ENCODE measurements at places on chromosomes 2 and 18.

DNA sequence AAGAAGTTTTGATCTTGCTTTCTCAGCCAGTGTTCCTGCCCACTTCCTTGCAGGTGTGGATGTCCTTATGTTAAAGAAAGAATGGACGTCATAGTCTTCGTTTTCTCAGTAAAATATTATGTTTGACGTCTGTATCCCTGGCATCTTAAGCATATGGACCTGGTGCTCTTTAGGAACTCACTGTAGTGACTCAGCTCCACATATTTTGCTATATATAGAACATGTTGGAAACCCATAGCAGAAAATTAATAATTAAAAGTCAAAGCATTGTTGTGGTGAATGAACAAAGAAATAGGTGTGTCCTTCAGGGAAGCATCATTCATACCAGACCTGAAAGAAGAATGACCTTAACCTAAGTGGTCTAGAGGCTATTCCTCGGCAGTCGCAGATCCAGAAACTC lies 196.1 kb downstream of the MCFD2 start:
- H3K4me1 ChIP-seq: peaks cover 23% of the 10 kb centered on the region
- H3K4me3 ChIP-seq: no peak overlapping the region
- H3K27ac ChIP-seq: no peak overlapping the region
- H3K36me3 ChIP-seq: peaks cover 24% of the 10 kb centered on the region
- no peaks in the 10 kb centered on the region for H3K27me3 ChIP-seq

GRCh38 chr2:49754381-49754780 lies 600.1 kb upstream of the FSHR start:
- H3K36me3 ChIP-seq: no peaks in the 10 kb centered on the region
- no peaks in the 10 kb centered on the region for H3K4me1 ChIP-seq
- no peak overlapping the region for H3K4me3 ChIP-seq
- DNase-seq: no peak
- no peak overlapping the region for H3K27ac ChIP-seq

GRCh38 chr2:126699018-126699417 lies 43.1 kb downstream of the GYPC start:
- H3K27me3 ChIP-seq: no peaks in the 10 kb centered on the region
- H3K27ac ChIP-seq: no peak overlapping the region
- no peak overlapping the region for H3K4me3 ChIP-seq
- no peak for DNase-seq
- peaks cover 2% of the 10 kb centered on the region for H3K4me1 ChIP-seq

GRCh38 chr2:241859436-241860183 lies 916 bp upstream of the PDCD1 start:
- H3K27ac ChIP-seq: peak overlapping the region; percentile 92
- H3K27me3 ChIP-seq: peaks cover 15% of the 10 kb centered on the region
- H3K4me1 ChIP-seq: peaks cover 35% of the 10 kb centered on the region
- no peak for DNase-seq
- H3K36me3 ChIP-seq: peaks cover 7% of the 10 kb centered on the region

DNA sequence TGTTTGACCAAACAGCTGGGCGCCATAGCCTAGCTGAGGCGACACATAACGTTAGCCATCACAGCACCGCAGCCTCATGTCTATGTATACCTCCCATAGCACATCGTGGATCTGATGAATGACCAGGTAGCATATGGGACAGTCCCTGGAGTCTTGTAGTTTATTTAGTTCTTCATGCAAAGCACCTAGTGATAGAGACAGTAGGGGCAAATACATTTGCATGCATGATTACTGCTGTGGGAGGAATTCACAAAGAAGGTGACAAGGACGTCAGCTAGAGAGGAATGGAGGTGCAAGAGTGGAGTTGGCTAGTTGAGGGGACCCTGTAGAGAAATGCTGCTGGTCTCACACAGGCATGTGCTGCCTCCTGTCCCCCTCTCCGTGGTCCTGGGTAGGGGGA lies 478.9 kb upstream of the HS6ST1 start:
- no peaks in the 10 kb centered on the region for H3K4me1 ChIP-seq
- H3K27me3 ChIP-seq: peaks cover 2% of the 10 kb centered on the region
- H3K36me3 ChIP-seq: no peaks in the 10 kb centered on the region
- H3K4me3 ChIP-seq: no peak overlapping the region
- no peak for DNase-seq

DNA sequence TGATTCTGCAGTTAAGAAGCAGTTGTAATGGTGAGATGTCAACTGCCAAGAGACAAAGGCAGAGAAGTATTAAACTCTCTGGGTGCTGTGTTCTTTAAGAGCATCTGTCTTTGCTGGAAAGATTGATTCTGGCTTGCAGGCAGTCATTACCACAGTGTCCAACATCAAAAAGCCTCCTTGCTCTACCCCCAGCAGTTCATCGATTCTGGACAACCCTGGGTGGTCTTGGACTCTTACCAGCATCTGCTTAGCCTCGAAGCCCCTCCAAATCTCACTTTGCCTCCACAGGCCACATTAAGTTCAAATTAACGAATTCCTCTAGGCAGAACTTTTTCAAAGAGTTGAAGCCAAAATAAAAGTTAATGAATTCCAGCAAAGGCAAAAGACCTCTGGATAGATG lies 1061.4 kb downstream of the TSN start:
- no peaks in the 10 kb centered on the region for H3K4me1 ChIP-seq
- no peak overlapping the region for H3K4me3 ChIP-seq
- DNase-seq: no peak
- H3K27me3 ChIP-seq: no peaks in the 10 kb centered on the region
- no peaks in the 10 kb centered on the region for H3K36me3 ChIP-seq
- no peak overlapping the region for H3K27ac ChIP-seq

DNA sequence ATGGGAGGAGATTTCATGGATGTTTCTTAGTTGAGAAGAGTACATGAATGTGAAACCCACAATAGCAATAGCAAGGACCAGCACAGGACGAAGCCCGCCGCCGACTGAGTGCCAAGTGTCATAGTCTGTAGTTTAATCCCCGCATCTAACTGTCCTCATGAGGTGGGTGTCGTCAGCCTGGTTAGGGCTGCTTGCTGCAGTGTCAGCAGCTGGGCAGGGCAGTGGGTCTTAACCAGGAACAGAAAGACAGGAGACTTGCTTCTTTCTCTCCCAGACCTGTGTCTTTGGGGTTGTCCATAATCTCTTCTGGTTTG lies 146.6 kb downstream of the VAPA start:
- H3K4me3 ChIP-seq: no peak overlapping the region
- DNase-seq: no peak
- H3K27ac ChIP-seq: no peak overlapping the region

- no peaks in the 10 kb centered on the region for H3K4me1 ChIP-seq
- no peaks in the 10 kb centered on the region for H3K36me3 ChIP-seq
- H3K4me3 ChIP-seq: no peak overlapping the region
- no peak for DNase-seq
- no peak overlapping the region for H3K27ac ChIP-seq
Measured at GRCh38 chr2:165164201-165164600, 39.6 kb downstream of the SCN3A start.

DNA sequence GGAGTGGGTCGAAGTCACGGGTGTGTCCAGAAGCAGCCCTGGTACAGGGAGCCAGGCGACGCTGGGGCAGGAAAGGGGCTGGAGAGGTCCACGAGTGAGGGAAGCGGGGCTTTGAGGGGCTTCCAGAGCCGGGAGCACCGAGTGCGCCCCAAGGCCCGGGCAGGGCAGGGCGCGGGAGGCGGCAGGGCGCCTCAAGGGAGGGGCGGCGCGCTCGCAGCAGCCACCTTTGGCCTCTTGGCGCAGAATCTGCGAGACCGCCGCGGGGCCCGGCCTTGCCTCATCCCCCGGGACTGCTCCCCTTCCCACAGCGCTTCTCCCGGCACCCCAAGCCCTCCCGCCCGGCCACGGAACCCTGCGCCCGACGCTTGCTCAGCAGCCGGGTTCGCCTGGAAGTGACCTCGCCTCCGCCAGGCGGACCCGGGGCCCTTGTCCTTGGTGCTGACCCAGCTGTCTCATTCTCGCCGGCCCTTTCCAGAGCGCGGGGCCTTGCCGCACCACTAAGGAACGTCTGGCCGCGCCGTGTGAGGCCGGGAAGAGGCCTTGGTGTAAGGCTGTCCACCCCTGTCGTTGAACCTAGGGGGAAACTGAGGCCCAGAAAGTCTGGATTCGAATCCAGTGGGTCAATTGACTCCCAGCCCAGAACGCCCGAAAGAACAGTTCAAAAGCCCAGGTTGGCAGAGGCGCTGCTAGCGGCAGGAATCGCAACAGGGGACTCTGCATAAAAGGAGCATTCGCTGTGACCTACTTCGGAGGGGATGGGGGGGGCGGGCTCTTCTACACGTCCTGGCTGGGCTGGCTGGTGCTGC lies 584 bp upstream of the DNER start:
- peaks cover 69% of the 10 kb centered on the region for H3K27me3 ChIP-seq
- no peaks in the 10 kb centered on the region for H3K36me3 ChIP-seq
- no peak overlapping the region for H3K27ac ChIP-seq
- H3K4me3 ChIP-seq: peak overlapping the region; percentile 39
- peaks cover 4% of the 10 kb centered on the region for H3K4me1 ChIP-seq

GRCh38 chr2:220127311-220127710 lies 499.9 kb downstream of the SLC4A3 start:
- DNase-seq: no peak
- no peaks in the 10 kb centered on the region for H3K27me3 ChIP-seq
- H3K36me3 ChIP-seq: no peaks in the 10 kb centered on the region
- no peak overlapping the region for H3K27ac ChIP-seq

GRCh38 chr2:38474715-38475566 lies 97.9 kb upstream of the ATL2 start:
- no peak for DNase-seq
- H3K4me3 ChIP-seq: no peak overlapping the region
- no peaks in the 10 kb centered on the region for H3K36me3 ChIP-seq
- H3K27ac ChIP-seq: no peak overlapping the region

DNA sequence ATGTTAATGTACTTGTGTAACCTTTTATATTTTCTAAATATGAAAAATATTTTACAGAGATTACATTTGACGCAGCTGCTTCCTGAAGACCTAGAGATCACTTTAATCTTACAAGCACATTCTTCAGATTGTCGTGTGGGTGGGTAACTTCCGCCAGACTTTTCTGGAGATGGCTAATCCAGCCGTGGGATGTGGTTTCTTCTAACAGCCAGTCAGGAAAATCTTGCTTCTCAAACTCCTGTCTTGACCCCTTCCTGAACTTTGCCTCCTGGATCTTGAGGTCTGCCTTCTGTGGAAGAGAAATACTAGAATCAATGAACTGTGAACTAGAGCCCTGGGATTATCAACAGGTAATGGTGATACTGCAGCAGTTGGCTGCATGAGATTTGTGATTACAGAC lies 401.6 kb upstream of the TNP1 start:
- no peak overlapping the region for H3K27ac ChIP-seq
- H3K4me1 ChIP-seq: no peaks in the 10 kb centered on the region
- no peak for DNase-seq
- peaks cover 15% of the 10 kb centered on the region for H3K27me3 ChIP-seq
- H3K4me3 ChIP-seq: no peak overlapping the region

DNA sequence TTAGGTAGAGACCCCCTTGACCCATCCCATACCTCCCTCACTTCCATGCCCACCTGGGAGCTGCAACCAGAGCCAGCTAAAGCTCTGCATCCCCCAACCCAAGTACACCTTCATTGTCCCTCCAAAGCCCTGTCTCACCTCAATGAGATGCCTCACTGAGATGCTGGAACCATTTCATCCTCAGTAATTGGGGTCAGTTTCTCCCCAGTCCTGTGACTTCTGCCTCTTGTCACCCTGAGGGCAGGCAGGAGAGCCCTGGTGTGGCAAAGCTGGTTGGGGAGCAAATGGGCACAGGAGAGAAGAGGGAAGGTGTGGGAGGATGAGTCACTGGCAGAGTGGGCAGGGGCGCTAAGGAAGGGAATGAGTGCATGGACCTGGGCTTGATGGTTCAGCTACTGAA lies 27.9 kb upstream of the NT5DC4 start:
- DNase-seq: no peak
- H3K4me3 ChIP-seq: peak overlapping the region; percentile 54
- H3K27me3 ChIP-seq: peaks cover 21% of the 10 kb centered on the region
- H3K36me3 ChIP-seq: no peaks in the 10 kb centered on the region
- peaks cover 23% of the 10 kb centered on the region for H3K4me1 ChIP-seq

GRCh38 chr18:3612315-3612714 lies 162.3 kb downstream of the TGIF1 start:
- H3K36me3 ChIP-seq: peaks cover 9% of the 10 kb centered on the region
- peaks cover 21% of the 10 kb centered on the region for H3K4me1 ChIP-seq
- DNase-seq: no peak
- H3K27me3 ChIP-seq: no peaks in the 10 kb centered on the region
- H3K27ac ChIP-seq: no peak overlapping the region
- no peak overlapping the region for H3K4me3 ChIP-seq

DNA sequence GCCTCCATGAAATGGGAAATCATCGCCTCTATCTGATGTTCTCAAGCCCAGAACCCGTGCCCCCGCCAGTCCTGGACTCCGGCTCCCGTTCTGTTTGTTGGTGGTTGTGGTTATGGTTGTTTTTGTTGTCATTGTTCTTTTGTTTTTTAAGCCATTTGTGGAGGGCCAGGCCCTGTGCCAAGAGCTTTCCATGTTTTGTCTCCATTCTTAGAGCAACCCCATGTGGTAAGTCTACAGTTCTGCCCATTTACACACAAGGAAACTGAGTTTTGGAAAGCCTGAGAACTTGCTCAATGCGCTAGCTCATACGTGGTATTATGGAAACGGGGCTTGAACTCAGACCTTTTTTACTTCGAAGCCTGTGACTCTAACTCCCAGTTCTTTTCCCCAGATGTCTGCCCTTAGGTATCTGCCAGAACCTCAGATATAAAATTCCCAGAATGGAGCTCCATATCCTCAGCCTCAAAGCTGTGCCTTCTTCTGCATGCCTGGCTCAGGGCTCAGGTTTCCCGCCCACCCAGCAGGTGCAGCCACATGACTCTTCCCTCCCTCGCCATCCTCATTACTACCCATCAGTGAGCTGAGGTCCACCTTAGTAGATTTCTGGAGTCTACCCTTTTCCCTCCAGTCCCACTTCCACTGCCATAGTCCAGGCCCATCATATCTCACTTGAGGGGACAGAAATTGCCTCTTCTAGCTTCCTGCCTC lies 194.1 kb downstream of the KLHL29 start:
- H3K4me3 ChIP-seq: no peak overlapping the region
- no peak overlapping the region for H3K27ac ChIP-seq
- no peak for DNase-seq

DNA sequence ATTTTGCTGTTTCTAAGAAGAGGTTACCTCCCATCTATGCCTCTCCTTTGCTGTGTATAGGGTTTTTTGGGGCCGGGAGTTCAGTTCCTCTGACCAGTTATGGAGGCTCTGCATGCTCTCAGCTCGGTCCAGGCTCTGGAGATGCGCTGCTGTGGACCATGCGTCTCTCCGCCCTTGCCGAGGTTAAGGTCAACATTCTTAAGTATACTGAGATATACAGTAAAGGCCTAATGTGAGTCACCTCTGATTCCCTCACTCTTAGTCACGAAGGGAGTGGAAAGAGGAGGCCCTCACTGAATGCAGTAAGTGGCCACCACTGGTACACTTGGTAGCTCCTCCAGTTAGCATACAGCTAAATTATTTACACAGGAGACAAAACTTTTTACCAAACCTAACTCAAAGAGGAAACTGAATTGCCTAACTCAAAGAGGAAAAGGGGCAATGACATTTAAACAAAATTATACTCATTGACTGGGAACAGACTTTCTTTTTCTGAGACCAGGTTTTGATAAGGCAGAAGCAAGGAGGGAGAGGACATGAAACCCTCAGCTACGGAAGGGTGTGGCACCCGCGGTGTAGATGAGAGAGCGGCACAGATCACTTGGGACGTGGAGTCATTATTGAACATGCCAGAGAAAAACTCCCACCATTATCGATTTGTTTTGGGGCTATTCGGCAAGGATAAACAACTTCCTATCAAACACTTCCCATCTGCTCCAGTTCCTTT lies 98.7 kb downstream of the COPS8 start:
- H3K27me3 ChIP-seq: peaks cover 8% of the 10 kb centered on the region
- no peaks in the 10 kb centered on the region for H3K36me3 ChIP-seq
- H3K27ac ChIP-seq: no peak overlapping the region
- no peak overlapping the region for H3K4me3 ChIP-seq
- no peak for DNase-seq

Measured in activated naive CD8-positive, alpha-beta T cell treated with anti-CD3 and anti-CD28 coated beads, Interleukin-2, amount 10 ng/mL, durations not matched to agents 7 days and 5 days (primary cell).